ENCODE measurements at places on chromosomes 7 and 10. TPM values are rescaled to one million over a fixed set of nuclear protein-coding genes. Genes with fewer than 3 reads are reported as not detected.

- DNase-seq: no peak
Measured at GRCh38 chr10:105192861-105193260, 551.8 kb downstream of the SORCS3 start.

NXPH1 gene
- polyA plus RNA-seq: not detected

GRCh38 chr7:151824373-151824933 lies 52.5 kb downstream of the PRKAG2 start:
- DNase-seq: no peak

GRCh38 chr7:22677680-22678079 lies 49.3 kb upstream of the IL6 start:
- no peak for DNase-seq

Measured in right renal pelvis (tissue), 4 donors.